ENCODE measurements at places on chromosomes 5 and 9.

DNA sequence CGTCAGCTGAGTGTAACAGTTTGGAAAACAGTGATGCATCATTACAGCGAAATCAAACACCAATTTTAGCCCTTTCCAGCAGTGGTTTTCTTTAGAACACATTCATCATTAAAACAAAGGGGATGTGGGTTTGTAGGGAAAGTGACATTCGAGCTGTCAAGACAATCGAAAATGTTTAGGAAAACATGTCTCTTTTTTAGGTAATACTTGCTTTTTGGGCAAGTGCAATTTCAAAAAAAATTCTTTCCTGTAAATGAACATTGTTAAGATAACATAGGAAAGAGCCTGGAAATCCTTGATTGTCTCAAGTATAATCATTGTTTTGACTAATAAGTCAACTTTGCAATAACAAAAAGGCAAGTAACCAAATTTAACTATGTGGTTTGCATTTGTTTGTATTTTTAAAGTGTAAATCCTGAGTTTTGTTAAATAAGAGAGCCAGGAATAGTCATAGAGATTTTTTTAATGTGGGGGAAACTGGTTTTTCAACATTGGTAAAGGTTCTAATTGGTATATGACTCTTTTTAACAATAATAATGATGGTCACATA, 182.5 kb downstream of the TTLL11 start:
- no peak for DNase-seq

- DNase-seq, result no peak
These were observed 11.1 kb upstream of the GARNL3 start for GRCh38 chr9:127253446-127253845.

GRCh38 chr9:122261469-122261881, 3.2 kb downstream of the RBM18 start:
- no peak for DNase-seq

DNA sequence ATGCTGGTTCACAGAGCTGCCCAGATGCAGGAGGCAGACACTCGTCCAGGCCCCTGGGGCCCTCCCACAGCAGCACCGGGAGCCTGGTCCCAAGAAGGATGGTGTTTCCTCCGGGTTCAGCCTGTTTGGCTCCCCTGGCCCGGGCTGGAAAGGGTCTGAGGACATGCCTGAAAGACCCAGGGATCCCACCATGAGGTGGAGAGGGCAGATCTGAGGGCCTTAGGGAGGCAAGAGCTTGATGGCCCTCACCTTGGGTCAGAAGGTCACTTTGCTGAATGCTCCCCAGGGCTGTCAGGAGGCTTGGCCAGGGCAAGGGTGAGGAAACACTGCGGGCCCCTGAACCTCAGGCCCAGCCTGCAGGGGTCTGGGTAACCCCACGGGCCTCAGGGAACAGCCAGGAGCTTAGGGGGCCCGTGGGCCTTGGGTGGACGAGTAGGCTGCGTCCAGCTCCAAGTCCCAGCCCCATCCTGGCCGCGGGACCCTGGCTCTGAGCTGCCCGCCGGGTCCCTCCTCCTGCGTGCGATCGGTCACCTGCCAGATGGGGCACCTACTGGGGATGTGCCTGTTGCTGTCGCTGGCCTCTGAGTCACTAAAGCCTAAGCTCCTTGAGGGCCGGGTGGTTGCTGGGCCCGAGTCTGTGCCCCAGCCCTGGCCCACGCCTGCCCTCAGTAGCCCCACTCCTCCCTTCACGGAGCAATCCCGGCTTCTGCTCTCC, 106.2 kb downstream of the ZNF354C start:
- no peak for DNase-seq

DNA sequence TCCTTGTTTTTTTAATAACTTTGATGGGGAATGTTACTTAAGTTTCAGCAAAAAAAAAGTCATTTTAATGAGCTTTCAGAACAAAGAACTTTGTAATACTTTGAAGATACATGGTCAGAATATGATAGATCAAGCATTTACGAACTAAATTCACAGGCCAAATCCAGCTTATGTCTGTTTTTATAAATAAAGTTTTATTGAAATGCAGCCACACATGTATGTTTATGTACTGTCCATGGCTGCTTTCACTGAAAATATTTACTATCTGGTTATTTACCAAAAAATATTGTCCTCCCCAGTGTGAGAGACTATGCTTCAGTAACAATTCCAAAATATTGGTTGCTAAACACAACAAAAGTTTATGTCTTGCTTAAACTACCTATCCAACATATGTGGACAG, 366.7 kb downstream of the PIK3R1 start:
- no peak for DNase-seq

- DNase-seq, result no peak
These were observed 453 bp upstream of the DOK3 start for GRCh38 chr5:177509991-177510566.

GRCh38 chr9:108883085-108883484, 21.0 kb downstream of the ACTL7A start:
- DNase-seq, result no peak

DNA sequence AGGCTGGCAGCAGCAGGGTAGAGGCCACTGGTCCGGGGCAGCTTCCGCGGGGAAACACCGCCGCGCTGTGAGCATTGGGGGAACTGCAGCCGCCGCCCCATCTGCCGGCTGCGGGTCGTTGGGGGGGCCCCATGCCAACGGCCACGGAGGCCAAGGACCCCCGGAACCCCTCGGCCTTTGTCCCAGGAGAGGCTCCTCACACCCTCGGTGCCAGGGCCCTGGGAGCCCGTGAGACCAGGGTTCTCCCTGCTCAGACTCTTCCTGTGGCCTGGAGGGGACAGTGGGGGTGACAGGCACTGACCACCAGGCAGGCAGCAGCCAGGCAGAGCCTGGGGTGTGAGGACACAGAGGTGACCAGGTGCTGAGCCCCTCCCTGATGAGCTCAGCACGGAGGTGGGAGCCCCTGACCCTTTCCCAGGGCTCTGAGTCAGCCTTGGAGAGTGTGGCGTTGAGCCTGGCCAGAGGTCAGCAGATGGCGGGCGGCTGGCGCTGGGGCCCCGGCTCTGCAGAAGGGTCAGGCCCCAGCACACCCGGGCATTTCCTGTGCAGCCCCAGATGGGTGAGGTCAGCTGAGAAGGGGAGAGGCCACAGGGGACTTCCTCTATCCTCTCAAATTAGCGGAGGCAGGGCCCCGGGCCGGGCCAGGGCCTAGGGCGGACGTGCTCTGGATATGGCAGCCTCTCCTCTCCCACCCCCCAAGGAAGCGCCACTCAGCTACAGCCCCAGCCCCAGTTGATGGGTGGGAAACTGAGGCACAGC, 17.9 kb upstream of the EGFL7 start:
- no peak for DNase-seq

GRCh38 chr9:22053178-22053577, 44.1 kb upstream of the CDKN2B start:
- no peak for DNase-seq

DNA sequence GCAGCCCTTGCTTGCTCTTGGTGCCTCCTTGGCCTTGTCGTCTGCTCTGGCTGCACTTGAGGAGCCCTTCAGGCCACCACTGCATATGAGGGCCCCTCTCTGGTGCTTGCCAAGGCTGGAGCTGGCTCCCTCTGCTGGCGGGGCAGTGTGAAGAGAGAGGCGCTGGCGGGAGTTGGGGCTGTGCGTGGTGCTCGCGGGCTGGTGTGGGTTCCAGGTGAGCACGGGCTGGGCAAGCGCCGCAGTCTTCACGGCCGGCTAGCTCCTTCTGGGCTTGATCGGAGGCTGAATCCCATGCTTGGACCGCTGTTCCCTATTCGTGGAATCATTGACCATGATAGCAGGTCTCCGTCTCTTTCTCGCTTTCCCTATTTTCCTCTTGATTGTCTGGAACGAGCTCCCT, 56.5 kb downstream of the XRCC4 start:
- DNase-seq, result no peak

DNA sequence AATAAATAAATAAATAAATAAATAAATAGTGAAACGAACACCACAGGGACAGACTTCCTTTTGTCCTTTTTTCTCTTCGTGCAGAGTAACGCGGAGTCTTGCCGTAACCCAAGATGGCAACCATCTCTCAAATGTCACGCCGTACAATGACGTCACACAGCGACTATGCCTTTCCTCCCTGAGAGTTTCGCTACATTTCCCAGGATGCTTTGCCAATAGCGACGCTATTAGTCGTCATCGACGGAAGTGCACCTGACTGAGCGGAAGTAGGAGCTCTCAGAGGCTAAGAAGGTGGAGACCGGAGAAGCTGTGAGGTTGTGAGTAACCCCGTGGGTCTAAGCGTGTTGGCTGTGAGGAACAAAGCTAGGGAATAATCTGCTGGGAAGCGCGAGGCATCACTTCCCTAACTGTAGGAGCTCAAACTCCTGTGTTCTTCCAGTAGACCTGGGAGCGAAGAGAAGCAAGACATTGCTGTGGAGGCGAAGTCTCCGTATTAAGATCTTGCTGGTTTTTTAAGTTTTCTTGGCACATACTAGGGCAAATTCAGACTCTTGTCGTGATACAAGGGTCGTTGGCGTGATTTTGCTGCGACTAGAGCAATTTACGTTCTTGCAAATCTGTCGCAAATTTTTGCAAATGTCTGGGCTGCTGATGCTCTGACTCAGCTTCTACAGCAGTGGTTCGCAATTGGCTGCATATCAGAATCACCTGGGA, at the start of gene TTC1:
Gene TTC1 (plus strand): TSS at position 263 of the 714 bp plus-strand sequence. CDS start 1,390 bp downstream, outside the sequence.
- DNase-seq, result peak; percentile 81

GRCh38 chr5:124951661-124952060, 205.2 kb upstream of the ZNF608 start:
- no peak for DNase-seq

- no peak for DNase-seq
These were observed at the start of gene BNC2 for GRCh38 chr9:16870596-16871335. TSS of gene BNC2 (minus strand) at chr9:16870670. CDS start at chr9:16870648, 22 bp downstream.

- no peak for DNase-seq
These were observed 11.4 kb downstream of the CAMK2A start for GRCh38 chr5:150278046-150278730.

DNA sequence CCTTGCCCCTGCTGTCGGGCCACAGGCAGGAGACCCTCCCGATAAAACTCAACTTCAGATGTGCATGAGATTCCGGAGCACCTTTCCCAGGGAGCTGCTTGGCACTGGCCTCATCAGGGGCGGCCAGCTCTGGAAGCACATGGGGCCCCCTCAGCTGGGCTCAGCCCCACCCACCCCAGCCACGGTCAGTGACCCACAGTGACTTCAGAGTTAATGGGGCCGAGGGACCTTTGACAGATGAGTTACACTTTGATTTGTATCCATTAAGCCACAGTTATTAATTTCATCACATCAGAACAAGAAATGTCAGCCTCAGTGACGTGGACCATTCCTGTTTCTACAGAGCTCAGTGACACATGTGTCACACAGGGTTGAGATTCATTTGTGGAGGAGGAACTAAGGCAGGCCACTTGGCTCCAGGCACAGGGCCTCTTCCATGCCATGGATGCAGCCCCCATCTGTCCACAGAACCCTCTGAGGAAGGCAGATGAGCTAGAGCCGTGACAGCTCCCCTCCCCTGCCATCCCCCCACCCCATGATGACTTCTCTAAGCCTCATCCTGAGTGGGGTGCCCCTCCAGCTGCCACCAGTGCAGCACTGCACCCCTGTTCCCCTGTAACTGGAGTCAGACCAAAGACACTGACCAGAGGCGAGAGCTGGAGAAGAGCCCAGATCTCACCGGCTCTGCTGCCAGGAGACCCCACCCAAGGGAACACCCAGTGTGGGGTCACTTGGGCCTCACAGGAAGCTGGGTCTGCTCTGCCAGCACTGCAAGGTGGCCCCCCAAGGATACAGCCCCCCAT, 69.4 kb upstream of the ADAMTS2 start:
- no peak for DNase-seq

DNA sequence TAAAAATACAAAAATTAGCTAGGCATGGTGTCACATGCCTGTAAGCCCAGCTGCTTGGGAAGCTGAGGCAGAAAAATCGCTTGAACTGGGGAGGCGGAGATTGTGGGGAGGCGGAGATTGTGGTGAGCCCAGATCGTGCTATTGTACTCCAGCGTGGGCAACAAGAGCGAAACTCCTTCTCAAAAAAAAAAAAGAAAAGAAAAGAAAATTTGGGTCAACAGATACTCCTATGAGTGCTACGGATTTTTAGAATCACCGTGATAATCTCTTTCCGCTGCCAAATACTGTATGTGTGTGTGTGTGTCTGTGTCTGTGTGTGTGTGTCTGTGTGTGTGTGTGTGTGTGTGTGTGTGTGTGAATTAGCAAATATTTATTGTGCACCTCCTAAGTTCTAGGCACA, 64.4 kb downstream of the ARRDC3 start:
- no peak for DNase-seq

DNA sequence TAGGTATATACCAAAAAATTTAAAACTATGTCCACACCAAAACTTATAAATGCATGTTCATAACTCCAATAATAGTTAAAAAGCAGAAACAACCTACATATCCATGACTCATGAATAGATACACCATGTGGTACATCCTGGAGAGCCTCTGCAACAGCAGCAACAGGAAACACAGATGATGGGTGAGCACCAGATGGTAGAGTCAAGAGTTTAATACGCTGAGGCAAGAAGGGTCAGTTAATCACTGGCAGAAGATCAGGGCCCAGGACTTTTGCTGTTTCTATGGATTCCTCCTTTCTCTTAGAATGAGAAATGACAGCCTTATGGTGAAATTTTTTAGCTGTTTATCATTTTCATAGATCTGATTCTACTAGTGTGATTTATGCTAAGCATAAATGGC, 351.8 kb upstream of the ADAMTSL1 start:
- no peak for DNase-seq

GRCh38 chr5:175718401-175719108, 60.7 kb downstream of the HRH2 start:
- DNase-seq, result no peak

- DNase-seq, result no peak
These were observed 159.4 kb downstream of the CD180 start for GRCh38 chr5:67037171-67037570.

- no peak for DNase-seq
These were observed 329.9 kb downstream of the MSX2 start for GRCh38 chr5:175054243-175054642.

DNA sequence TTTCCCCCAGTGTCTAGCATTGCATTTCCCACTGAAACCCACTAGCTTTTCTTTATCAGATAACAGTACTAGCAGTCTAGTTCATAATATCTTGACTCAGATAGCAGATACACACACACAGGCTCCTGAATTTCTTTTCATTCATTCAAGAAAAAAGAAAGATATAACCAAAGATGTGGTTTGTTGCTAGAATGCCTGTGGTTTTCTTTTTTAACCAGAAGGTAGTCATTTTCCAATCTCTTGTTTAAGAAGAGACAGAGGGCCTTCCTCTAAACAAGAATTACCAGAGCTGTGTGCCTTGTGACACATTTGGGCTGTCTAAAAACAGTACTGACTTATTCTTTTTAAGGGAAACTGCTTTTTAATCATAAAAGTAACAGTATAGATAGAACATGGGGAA, 167.3 kb downstream of the PJA2 start:
- DNase-seq, result no peak

DNA sequence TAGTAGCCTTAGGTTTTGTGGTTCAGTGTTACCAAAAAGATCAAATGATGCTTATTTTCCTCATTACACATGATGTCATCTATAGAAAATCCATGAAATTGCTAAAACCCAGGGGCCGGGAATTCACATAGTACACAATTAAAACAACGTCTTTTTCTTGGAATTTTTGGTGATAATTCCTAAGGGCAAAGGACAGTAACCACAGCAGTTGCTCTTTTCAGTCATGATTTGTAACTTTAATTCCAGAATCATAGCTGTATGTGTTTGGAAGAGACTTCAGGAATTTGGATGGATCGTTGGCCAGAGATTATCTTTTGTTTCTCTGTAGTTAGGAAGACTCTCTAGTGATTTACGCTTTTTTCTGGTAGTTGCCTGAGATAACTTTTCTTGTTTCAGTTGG, 748.7 kb downstream of the TLE4 start:
- DNase-seq, result no peak

- DNase-seq, result no peak
These were observed 525.7 kb downstream of the TLE4 start for GRCh38 chr9:80097476-80097875.

Data from NCI-H1417 treated with DMSO at 0.1 percent for 48 hours (cell line).